ENCODE measurements at places on chromosomes 3 and 15.
A peak's percentile ranks its signal among the peaks of the same experiment; 100 is the strongest.

DNA sequence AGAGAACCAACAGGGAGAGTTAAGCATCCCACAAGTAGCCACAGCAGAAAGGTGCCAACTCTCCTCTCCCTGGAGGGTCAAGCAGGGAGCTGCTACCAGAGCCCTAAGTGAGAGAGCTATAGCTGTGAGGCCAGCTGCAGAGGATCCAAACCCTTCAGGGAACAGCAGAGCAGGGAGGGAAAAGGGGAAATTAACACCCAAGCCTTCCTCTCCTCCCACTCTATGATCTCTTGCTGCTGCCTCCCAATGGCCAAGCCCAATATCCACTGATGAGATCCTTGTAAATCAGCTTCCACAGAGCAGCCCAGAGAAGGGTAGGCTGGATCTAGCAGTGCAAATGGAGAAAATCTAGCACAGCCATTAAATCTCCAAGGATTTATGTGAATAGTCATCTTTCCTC, 68.2 kb upstream of the THBS1 start:
- no peak for DNase-seq

- no peak for DNase-seq
Measured at GRCh38 chr3:9884555-9885165, 4.6 kb upstream of the CIDEC start.

GRCh38 chr3:149003653-149004305, 12.4 kb downstream of the GYG1 start:
- DNase-seq: no peak

GRCh38 chr3:195282961-195283360, 12.0 kb upstream of the XXYLT1 start:
- no peak for DNase-seq

DNA sequence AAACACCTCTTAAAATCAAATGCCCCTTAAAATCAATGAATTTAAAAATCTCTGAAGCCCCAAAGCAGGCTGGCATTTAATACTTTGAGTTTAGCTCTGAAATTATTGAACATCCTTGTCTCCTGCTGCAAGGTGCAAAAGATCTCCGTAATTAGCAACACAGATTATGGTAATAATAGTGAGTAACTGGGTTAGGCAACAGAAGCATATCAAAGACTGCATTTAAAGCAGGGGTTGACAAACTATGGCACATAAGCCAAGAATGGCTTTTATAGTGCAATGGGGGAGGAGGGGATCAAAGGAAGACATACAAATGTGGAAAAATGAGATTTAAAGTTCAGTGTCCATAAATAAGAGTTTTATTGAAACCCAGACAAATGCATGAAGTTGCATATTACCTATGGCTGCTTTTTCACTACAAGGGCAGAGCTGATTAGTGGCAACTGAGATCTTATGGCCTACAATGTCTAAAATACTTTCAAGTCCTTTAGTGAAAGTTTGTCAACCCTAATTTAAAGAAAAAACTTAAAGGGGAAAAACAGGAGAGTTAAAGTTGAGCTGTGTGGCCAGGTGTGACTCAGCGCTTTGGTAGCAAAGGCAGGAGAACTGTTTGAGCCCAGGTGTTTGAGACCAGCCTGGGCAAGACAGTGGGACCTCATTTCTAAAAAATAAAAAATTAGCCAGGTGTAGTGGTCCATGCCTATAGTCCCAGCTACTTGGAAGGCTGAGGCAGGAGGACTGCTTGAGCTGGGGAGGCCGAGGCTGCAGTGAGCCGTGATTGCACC, 157.6 kb downstream of the TBL1XR1 start:
- DNase-seq: no peak

GRCh38 chr3:153979418-153980251, 141.6 kb upstream of the ARHGEF26 start:
- DNase-seq: no peak

DNA sequence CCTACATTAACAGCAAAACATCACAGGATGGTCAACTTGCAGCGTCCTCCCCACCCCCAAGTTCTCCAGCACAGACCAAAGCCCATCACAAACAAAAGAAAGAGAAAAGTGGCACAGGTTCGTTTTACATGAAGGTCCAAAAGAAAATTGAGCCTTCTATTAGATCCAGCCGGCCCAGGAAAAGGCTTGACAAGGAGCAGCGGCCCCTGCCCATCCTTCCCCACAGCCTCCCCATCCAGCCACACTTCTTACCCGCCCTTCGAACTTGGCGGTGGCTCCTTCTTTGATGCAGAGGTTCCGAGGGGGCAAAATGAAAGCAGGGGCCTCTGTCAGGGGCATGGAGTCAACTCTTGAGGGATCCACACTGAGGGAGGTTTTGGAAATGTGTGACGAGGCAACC, 90.7 kb downstream of the MYLK start:
- DNase-seq: no peak

DNA sequence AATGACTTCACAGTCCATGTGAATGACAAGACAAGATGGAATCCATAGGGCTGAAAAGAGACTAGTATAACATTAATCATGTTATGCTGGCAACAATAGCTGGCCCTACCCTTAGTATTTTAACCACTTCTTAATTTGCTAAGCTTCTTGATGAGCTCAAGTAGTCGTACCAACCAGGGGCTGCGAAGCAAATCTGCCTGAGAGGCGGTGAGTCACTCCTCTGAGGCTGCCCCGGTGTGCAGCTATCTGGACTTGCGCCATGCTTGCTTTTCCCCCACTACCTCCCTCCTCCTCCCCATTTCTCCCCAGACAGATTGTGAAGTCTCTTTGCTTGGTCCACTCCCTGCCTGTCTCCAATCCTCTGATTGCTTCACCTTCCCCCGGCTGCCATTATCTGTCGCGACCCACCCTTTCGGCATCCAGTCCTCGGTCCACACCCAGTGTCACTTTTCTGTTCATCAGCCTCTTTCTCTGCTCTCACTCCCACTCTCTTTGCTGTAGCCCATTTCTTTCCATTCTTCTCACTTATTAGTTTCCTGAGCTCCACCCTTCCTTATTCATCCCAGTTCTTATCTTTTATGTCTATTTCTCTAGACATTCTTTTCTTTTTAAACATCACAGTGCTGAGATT, 42.7 kb downstream of the DUT start:
- no peak for DNase-seq

GRCh38 chr15:65981837-65982626, 112.7 kb downstream of the RAB11A start:
- DNase-seq: peak; percentile 86

- DNase-seq: no peak
Measured at GRCh38 chr3:31968927-31969418, 12.1 kb downstream of the OSBPL10 start.

- no peak for DNase-seq
Measured at GRCh38 chr3:70383360-70383831, 71.0 kb upstream of the MDFIC2 start.

DNA sequence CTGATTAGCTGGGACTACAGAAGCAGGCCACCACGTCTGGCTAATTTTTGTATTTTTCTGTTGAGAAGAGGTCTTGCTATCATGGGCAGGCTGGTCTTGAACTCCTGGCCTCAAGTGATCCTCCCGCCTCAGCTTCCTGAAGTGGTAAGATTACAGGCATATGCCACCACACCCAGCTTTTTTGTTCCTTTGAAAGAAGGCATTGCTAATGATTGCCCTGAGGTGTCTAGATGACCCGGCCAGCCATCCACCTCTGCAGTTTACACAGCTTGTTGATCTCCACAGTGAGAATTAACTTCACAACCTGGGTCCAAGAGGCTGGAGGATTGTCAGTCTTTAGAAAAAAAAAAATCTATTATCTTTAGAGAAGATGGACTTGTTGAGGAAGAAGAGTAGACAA, 58.7 kb downstream of the SMAD3 start:
- DNase-seq: no peak

GRCh38 chr15:91866971-91867372, 13.5 kb downstream of the SLCO3A1 start:
- DNase-seq: no peak

GRCh38 chr3:12328132-12328836, 39.4 kb downstream of the PPARG start:
- DNase-seq: no peak

DNA sequence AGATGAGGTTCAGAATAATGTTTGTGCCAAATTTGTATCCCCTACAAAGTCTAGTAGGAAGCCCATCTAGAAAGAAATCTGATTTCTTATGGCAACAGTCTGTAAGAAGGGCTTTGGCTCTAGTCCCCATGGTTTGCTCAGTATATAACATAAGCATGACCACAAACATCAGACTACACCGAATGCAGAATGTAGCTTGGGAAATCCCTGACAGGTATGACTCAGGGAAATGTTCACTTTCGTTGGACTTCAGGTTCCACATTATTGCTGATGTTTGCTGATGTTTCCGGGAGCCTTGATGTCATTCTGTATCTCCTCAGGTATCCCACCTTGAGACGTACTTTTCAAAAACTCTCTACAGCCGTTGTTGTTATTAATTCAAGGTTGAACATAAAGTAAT, 304.4 kb upstream of the TGFBR2 start:
- DNase-seq: no peak

DNA sequence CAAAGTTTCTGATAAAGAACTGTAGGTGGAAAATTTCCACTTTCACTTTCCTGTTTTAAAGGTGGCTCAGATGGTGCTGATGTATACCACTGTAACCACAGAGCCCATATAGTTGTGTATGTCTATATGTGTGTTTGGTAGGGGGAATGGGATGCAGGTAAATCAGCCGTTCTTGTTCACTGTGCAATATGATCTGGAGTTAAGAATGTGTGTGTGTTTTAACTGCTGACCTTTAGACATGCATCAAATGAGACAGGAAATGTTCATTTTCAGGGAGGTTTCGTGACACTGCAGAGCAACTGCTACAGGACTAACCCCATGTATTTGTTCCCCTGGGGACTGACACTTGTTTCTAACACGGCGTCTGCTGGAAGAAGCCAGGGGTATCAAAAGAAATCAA, 180.5 kb downstream of the TAFA4 start:
- no peak for DNase-seq

DNA sequence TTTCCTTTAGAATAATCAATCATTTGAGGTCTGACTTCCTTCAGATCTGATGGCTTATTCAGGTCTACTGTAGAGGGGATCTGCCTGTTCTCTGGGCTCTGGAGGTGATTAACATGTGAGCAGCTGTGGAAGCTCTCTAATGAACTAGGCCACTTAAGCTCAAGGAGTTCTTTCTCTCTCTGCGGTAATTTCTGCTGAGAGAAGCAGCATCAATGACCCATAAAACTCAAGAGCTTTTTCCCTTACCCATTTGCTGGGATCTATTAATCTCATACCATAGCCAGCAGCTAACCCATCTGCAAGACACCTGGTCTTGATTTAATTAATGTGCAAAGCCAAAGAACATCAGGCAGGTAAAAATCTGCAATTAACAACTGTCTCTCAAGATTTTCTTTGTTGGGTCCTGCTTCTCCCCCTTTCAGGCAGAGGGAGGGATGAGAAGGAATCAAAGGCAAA, 73.2 kb upstream of the DLG1 start:
- no peak for DNase-seq

GRCh38 chr3:171970301-171970788, 69.0 kb upstream of the FNDC3B start:
- DNase-seq: no peak

GRCh38 chr3:146308682-146309081, 57.8 kb upstream of the PLSCR4 start:
- no peak for DNase-seq

GRCh38 chr3:108110934-108111333, 20.1 kb upstream of the CD47 start:
- no peak for DNase-seq

DNA sequence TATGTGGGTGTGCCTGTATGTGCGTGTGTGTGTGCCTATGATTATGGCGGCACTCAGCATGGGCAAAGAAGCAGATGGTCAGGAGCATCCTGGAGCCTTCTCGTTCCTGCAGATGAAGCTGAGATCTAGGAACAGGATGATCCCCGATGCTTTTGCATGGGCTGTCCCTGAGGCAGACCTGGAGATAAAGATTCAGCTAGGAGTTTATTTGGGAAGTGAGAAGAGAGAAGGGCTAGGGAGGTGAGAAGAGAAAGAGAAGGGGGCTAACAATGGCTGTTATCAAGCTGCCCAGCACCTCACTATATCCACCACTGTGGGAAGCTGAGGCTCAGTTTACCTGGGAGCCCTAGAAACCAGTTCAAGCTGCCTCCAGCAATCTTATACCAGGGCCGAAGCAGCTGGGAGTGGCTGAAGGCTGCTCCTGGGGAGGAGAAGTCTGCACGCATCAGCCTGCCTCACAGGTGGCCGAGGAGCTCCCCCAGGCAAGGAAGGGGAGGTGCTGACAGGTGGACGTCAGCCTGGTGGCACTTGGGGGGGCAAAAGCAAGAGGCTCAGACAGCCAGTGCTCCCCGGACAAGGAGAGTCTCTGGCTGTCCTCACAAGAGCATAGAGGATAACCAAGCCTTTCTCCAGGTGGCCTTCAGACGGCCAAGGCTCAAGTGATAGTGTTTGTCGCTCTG, 94.0 kb upstream of the IQSEC1 start:
- DNase-seq: no peak

DNA sequence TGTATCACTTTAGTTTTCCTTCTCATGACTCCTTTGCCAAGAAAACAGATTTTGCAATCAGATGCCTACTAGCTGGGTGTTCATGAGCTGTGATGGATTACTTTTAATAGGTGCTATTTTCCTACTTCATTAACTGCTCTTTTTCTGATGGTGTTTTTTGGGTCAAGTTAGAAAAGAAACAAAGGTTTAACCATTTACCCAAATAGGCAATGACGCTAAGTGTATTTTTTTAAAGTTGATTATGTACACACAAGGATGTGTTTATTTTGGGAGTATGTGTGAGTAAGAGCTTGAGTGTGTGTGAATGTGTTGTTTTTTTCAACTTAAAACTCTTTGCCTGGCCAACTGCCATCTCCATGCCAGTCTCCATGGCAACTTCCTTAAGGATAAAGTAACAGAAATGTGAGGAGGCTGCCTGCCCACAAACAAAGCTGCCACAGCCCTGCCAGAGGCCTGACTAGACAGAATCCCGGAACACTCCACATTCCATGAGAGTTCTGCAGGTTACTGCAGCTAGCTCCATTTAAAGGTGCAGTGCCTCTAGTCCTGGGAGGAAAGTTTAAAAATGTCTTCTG, 215.6 kb upstream of the RBMS3 start:
- no peak for DNase-seq

- DNase-seq: peak; percentile 60
Measured at GRCh38 chr3:160400702-160401150, 1.3 kb downstream of the SMC4 start.

All from RPMI8226 (cell line).